ENCODE measurements at places on chromosomes 3 and 15.

DNA sequence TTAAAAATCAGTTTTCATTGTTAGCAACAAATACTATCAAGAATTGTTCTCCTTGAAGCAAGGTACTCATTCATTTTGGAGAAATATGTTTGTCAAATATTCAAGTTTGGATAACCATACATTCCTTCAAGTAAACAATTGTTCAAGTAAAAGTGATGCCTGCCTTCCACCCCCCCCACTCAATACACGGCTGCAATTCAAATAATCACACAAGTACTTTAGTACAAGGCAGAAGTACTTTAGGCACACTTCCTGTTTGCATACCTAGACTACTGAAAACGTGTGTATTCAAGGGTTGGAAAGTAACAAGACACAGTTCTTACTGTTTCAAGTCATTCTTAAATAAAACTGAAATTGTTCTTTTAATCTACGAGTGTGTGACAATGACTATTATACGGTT, 45.4 kb downstream of the TJP1 start:
- no peak for DNase-seq

- no peak for DNase-seq
Measured at GRCh38 chr15:74889390-74889882, 406 bp upstream of the MPI start.

DNA sequence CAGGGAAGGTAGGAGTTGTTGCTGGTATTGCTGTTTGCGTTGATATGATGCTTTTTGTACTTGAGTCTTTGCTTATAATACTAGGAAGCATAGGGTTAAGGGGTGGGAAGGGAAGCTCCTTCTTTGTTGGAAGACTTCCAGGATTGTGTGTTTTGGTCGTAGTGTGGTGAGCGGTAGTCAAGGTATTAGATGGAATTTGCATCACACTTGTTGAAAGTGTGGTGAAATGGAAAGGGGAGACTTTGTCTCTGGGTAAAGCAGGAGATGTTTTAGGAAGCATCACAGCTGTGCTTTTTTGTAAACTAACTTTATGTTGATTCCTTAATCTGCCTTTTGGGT, 14.9 kb downstream of the IGSF10 start:
- no peak for DNase-seq

- DNase-seq, result no peak
Measured at GRCh38 chr15:35911052-35911777, 365.2 kb upstream of the DPH6 start.

DNA sequence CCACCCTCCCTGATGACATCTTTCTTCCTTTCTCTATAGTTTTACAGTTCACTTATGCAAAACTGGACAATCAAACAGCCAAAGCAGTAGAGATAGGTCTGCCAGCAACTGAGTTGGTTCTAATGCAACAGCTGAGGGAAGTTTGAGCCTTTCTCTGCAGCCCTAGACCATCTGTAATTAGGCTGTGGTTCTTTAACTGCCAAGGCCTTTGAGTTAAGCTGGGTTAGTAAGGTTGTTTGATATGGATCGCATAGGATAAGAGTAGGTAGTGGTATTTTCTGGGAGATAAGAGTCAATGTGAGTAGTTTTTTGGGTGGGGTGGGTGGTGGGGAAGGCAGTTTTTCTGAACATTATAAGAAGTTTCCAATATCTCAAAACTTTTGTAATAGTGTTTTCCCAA, 3.0 kb downstream of the RPL39L start:
- no peak for DNase-seq

DNA sequence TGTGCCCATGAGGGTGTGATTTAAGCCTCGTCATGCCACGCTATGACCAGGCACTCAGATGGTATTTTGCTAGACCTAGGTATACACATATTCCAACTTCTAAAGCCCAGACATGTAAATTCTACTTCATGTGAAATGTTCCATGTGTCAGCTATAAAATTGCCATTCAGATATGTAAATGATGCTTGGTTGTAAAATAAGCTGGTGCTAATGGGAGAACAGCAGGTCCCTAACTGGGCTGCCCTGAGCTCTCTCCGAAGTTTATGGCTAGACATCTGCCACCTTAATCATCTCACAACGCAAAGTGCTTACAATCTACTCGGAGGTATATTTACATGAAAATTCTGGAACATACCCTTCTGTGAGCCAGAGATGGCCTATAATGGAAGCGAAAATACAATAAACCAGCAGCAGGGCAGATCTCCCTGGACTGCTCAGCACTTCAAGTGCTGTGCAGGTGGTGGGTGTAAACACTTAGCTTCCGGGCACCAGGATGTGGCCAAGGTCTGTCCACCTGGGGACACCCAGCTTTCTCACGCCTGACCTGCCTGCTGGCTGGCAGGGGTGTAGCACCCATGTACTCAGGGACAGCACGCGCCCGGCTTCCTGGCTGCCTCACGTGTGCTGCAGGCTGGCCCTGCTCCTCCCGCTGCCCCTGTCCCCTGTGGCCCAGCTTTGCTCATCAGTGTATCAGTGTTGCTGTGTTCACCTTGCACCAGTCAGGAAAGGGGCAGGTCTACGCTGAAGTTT, 82.0 kb downstream of the CHDH start:
- no peak for DNase-seq

DNA sequence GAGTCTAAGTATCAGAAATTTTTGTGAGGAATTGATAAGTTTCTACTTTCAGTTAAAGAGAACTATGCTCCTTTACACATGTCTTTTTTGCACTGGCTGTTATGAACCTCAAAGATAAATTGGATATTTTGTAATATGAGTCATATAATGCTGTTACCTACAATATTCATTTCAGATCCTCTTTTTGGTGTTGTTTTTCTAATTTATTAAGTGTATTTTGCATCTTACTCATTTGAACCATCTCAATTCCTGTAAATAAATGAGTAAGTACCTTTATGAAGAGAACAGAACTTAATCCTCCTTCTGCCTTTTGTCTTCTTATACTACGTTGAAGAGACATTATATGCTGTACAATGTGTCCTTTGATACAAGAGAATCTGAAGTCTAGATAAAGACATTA, 74.4 kb downstream of the ZIC1 start:
- no peak for DNase-seq

GRCh38 chr3:15654891-15655290, 53.3 kb downstream of the BTD start:
- no peak for DNase-seq

- DNase-seq, result no peak
Measured at GRCh38 chr3:14649466-14649865, 2.1 kb upstream of the CCDC174 start.

DNA sequence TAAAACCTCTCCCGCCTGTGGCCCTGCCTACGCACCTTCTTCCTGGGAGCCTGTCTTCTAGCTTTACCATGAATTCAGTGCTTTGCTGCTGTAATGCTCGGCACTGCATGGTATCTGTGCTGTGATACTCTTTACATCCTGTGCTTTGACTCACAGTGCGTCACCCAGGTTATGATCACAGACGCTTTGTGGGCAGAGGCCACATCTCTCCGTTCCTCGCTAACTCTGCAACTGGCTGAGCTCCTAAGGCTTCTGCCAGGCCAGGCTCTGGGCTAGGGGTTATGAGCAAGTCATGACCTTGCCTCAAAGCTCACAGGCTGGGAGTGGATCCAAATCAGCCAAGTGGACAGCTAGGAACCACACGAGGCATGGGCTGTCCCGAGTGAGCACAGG, 23.2 kb downstream of the SPTBN5 start:
- peak; percentile 45 for DNase-seq

DNA sequence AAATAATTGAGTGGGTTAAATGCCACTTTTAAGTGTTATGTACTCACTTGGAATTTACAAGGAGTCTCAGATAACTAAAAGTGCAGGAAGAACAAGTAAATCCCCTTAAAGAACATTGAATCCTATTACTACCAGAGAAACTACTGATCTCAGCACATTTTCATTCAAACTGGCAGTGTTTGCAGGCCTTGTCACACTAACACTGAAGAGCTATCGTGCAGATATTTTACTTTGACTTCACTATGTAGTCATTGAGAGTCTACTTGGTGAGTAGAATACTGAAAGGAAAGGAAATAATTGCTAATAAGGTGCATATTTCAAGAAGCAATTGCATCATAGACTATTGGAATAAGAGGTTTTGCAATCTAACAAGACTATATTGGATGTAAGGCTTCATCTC, 721.4 kb upstream of the CBLB start:
- no peak for DNase-seq

DNA sequence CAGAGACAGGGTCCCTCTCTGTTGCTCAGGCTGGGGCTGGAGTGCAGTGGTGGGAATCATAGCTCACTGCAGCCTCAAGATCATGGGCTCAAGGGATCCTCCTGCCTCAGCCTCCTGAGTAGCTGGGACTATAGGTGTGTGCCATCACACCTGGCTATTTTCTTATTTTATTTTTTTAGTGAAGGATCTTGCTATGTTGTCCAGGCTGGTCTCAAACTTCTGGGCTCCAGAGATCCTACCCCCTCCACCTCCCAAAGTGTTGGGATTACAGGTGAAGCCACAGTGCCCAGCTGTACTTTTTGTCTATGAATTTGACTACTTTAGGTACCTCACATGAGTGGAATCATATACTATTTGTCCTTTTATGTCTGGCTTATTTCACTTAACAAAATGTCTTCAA, 49.1 kb upstream of the SPPL2A start:
- no peak for DNase-seq

DNA sequence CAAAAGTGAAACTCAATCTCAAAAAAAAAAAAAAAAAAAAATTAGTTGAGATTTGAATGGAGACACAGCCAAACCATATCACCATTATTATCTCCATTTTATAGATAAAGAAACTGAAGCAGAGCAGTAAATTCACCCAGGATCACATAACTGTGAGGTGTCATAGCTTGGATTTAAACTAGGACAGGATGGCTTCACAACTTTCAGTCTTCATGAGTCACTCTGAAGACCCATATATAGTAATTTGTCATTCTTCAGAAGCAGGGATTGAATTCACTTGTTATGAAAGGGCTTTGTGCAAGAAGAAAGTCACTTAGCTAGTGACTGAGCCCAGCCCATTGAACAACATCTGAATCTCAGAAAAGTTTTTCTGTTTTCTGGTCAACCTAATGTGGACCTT, 60.5 kb upstream of the LRIG1 start:
- no peak for DNase-seq

DNA sequence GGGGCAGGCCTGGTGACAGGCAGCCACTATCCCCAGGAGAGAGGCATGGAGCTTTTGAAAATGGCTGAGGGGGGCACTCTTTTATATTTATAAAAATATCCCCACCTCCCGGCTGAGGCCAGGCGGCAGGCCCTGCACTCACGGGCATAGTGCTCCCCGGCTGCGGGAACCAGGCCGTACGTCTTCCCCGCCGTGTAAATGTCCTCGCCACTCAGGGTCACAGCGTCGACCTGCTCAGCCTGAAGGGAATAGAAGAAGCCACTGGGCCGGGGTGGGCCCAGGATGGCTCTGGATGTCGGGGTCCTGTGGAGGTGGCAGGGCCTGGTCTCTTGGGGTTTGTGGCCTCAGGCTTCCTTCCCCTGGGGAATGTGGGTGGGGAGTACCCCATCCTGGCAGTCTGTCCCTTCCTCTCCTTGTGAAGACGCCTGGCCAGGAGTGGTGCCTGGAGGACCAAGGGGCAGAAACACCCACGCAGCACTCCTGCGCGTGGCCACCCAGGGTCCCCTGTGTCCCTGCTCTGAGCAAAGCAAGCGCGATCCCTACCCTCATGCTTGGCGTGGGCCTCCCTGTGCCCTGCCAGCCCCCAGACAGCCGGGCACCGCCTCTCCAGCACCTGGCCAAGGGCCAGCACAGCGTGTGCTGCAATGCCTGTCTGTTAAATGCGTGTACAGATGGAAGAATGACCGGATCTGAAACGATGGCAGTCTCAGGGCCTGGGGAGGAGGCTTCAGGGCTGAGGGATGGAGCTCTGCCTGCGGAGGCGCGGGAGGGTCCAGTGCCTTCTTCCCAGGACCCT, 18.9 kb downstream of the MELTF start:
- no peak for DNase-seq

- no peak for DNase-seq
Measured at GRCh38 chr3:63351159-63352007, 73.3 kb downstream of the SYNPR start.

GRCh38 chr15:100244796-100245486, 96.8 kb downstream of the ADAMTS17 start:
- no peak for DNase-seq

DNA sequence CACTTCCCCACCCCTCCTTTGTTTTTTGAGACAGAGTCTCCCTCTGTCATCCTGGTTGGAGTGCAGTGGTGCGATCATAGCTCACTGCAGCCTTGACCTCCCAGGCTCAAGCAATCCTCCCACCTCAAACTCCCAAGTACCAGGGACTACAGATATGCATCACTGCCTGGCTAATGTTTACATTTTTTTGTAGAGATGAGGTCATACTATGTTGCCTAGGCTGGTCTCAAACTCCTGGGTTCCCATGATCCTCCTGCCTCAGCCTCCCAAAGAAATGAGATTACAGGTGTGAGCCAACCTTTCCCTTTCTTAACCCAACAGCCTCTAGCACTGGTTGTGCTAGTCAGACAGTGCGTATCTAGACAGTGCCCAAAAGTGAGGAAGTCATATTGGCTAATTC, 6.4 kb upstream of the GATM start:
- DNase-seq, result no peak

DNA sequence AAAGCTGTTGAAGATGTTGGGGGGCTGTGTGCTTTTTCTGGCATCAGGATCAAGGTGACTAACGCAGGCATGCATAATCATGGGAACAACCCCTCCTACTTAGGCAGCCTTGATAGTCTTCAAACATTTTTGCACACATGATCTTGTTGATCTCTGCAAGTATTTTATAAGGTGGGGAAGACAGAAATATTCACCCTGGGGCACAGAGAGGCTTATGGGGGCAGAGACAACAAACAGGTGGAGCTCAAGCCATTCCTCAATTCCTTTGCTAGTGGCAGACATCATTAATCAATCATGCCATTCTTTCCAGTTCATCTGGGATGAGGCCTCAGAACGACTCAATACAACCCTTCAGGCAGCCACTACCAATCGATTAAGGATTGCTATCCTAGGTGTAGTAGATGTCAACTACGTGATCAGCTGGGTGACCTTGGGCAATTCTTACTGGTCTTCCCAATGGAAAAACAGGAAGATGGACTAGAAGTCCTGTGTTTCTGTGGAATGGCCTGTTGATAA, 110.3 kb upstream of the SMAD3 start:
- DNase-seq, result no peak

DNA sequence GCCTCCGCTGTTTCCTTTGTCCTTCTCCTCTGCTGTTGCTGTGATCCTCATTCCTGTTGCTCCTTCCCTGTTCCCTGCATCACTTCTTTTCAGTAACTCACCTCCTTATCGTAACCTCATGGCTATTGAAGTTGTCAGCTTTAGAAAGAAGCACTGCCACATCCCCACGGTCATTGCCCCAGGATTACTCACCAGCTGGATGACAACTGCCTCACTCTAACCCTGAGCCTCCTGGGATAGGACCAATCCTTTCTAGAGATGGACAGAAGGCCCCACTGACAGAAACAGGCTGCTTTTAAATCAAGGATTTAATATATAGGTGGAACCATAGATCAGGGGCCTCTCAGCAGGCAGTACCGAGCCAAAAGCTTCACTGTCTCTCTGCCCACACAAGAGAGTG, 4.1 kb downstream of the FHIT start:
- no peak for DNase-seq

DNA sequence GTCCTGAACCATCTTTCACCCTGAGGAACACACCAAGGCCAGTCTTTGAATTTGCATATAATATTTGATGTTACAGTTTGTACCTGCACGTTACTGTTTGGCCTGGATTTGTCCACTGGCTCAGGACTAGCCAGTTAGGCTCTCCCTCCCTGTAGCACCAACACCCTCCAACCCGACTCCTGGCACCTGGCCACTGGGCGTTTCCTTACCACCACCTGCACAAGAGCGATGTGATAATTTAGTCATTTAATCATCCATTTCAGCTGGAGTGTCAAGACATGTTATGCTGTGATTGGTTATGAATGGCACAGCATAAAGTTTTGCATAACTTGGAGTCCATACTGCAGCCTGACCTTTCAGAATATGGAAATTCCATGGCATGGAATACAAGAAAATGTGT, 242.4 kb downstream of the KCNMB2 start:
- DNase-seq, result no peak

All from activated T-helper 1 cell treated with Interleukin-2 at 50 U/mL for 16 hours (primary cell).